ENCODE measurements at places on chromosomes 5 and 9.

DNA sequence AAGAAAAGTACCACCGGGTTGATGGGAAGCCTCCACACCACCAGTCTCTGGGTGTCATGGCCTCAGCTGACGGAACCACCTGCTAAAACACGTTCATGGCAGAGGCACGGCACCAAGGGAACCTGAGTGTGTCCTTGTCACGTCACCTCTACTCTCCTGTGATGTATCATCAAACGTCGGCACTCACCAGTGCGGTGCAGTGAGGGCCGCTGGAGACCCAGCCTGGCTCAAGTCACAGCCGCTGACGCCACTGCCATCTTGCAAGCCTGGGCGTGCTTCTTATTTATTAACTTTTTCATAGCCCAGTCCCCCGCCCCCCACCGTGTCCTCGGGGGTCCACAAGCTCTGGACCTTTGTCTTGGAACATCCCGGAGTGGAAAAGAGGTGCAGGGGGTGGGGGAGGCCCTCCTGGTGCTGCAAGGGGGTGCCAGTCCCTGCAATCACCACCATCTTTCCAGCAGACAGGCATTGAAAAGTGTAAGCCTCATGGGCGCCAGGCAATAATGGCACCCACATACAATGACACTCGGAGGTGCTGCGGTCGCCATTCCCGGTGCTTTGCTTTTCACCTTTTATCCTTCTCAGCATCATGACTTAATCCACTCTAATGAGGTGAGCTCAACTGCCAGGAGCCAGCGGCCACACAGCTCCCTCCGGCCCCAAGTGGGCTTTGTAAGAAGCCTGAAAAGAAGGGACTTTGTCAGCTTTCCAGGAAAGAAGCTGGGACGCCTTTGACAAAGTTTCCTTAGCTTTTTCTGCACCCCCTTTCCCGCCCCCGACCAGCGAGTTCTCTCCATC, 202.3 kb upstream of the IRX1 start:
- no peak for DNase-seq

DNA sequence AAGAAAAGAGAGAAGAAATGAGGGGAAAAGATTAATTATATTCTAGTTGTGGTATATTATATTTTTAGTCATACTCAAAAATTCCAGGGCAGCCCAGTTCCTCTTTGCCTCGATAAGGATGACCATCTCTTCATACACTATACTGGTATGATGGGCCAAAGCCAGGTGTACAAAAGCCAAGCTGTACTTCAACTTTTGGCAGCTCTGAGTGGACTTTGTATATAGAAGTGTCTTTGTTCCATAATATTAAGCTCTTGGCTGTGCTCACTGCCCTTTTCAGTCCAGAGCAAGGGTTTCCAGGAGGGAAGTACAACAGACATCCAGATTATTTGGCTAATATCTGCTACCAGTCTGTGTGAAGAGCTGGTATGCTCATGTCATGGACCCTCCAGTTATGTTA, 934.3 kb upstream of the CDH10 start:
- DNase-seq = no peak

- no peak for DNase-seq
Observed at GRCh38 chr5:93654676-93655075, 71.7 kb downstream of the NR2F1 start.

DNA sequence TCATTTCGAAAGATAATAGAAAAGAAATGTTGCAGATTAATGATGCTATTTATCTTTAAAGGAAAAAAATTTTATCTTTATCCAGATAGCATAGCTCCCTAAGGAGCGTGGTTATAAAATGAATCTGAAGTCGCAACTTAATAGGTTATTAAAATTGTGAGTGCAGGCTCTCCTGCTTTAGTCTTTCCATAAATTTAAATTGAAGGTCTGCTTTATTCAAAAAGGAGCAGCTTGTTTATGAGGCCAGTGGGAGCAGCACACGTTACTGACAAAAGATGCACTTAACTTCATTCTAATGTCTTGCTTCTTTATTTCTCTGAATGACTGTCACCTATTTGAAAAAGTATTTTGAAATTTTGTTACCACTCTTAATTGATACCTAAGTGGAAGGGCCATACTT, 95.0 kb downstream of the ZCCHC7 start:
- no peak for DNase-seq

DNA sequence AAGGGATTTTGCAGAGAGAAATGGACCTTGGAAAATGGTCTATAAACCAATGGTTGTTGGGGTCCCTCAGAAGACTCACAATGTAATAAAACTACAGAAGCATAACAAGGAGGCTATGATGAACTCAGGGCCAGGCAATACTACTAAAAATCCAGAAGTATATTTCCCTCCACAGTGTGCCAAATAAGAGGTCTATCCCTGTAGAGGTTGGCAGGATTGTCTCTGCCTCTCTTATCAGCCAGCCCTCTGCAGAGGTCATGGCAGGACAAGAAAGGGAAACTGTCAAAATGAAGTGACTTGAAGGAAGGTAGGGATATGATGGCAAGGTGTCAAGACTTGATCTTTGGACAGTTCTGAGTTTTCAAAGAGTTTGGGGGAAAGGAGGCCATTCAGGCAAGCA, 115.7 kb upstream of the NR5A1 start:
- no peak for DNase-seq

DNA sequence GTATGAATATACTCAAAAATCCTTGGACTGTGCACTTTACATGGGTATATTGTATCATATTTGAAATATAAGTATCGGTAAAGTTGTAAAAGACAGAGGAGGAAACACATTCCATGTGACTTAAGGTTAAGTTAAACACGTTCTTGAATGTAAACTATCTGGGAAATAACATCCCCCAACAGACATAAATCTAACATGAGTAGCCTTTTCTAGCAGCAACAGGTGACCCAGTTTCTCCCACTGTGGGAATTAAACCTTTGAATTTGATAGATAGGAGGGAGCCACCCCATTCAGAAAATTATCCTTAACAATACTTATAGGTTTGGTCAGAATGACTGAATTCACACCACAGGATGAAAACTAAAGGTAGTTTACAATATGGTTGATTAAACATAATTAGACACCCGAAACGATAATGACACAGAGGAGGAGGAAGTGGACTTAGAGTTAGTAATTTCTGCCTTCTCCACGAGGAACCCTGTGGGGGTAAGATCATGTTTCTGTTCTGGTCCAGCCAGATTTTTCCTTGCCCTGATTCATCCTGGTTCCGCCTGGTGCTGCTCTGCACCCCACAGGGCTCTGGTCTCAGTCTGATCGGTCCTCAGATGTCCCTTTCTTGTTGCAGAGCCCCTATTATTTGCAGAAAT, 84.6 kb upstream of the DNAH5 start:
- DNase-seq = no peak

- DNase-seq = no peak
Observed at GRCh38 chr9:3441197-3441816, 84.5 kb downstream of the RFX3 start.

DNA sequence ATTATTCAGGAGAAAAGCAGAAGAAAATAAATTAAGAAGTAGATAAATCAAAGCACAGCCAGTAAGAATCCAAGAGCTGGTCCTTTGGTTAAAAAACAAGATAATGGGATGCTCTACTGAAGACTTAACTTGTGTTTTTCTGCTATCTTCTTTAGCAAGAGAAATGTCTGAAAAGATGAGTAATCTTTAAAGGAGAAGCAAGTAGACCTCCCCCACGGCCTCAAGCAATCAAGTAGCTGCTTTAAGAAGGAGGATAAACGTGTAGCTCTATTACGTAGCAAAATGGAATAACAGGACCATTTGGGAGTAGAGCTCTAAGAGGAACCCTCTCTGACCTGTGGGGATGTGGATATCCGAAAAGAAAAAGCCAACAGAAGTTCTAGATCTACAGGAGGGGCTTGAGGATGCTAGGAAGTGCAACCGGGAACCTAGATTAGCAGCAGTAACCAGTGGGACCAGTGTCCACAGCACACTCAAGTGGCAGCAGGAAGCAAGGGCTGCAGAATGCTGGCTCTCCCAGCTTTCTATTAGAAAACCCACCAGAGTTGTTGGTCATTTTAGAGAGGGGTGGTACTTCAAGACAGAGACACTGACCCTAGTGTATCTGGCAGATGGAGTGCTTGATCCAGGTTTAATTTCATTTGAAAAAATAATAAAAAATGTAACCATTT, 185.4 kb downstream of the GABBR2 start:
- DNase-seq = no peak

- DNase-seq = no peak
Observed at GRCh38 chr5:422323-423232, 20.4 kb upstream of the EXOC3 start.

DNA sequence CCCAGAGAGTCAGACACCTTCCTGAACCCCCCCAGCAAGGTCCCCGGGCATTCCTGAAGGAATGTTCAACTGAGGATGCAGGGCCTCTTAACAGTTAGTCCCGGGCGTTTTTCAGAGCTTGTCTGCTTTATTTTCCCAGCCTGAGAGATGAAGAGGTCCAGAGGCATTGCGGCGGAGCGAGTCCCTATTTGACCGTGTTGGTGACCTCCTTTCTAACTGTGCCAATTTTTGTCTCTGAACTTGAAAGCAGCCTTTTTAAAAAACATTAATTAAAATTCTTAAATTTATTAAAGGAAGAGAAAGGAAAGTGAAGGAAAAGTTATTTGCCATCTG, 433 bp upstream of the PTAR1 start:
- no peak for DNase-seq

DNA sequence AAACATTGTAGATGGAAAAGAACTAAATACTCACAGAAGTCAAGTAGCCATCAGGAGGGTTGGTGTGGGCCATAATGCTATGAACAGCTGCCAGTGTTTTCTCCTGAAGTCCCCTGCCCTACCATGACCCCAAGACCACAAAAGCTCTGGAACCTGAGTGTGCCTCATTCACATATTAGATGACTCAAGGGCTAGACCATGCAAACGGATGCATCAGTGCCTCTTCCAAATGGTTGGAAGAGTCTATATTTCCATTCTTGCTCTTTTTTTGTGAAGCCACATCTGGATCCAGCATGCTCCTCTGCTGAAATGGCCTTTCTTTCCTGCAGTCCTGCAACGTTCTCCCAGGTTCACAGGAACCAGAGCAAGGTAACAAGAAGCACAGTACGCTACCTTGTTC, 136.6 kb upstream of the EPB41L4A start:
- no peak for DNase-seq

DNA sequence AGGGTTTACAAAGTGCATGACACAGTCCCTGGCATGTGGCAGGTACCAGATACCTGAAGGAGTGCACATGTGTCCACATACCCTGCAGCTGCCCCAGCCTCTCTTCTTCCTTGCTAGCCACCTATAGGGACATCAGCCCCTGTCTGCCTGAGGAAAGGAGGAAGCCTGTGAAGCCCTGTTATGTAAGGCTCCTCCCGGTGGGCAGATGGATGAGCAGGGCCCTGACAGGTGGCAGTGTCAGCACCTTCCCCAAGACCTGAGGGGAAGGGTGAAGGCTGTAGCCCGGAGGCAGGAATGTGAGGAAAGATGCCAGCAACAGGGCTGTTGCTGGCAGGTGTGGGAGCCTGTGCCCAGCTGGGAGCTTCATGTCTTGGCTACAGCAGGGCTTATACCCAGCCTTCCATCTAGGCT, 21.7 kb downstream of the TCF7 start:
- DNase-seq = no peak

DNA sequence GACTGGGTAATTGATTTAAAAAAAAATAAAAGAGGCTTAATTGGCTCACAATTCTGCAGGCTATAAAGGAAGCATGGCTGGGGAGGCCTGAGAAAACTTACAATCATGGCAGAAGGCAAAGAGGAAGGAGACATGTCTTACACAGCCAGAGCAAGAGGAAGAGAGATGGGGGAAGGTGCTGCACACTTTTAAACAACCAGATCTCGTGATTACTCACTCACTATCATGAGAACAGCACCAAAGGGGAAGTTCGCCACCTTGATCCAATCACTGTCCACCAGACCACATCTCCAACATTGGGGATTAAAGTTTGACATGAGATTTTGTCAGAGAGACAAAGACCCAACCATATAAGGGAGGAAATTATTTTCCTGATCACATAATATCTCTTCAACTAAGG, 138.8 kb upstream of the NR4A3 start:
- DNase-seq = no peak

DNA sequence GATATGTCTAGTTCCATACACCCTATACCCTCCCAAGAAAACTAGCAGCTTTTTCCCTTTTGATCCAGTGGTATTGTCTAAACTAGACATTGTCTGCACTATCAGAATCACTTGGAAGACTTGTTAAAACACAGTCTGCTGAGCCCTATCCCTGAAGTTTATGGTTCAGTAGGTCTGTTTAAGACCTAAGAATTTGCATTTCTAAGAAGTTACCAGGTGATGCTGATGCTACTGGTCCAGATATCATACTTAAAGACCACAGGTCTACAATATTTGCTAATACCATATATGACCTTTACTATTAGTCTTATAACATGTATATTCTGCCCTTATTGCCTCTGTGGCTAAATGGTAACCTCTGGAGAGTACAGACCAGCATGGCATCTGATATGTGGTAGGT, 23.3 kb downstream of the SKIC3 start:
- DNase-seq = no peak

- no peak for DNase-seq
Observed at GRCh38 chr5:168552146-168552545, 23.0 kb downstream of the FBLL1 start.

DNA sequence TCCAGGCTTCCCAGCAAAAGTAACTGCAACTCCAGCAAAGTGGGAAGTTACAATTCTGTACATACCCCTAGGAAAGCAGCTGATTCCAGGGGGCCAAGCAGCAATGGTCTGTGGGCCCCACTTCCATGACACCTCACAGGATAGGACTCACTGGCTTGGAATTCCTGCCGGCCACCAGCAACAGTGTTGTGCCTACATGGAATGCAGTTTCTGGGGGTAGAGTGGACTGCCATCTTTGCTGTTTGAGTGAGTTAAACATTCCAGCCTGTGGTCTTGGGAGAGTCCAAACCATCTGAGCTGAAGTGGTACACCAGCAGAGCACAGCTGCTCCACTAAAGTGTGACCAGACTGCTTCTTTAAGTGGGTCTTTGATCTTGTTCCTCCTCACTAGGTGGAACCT, 13.4 kb upstream of the FBN2 start:
- DNase-seq = no peak

DNA sequence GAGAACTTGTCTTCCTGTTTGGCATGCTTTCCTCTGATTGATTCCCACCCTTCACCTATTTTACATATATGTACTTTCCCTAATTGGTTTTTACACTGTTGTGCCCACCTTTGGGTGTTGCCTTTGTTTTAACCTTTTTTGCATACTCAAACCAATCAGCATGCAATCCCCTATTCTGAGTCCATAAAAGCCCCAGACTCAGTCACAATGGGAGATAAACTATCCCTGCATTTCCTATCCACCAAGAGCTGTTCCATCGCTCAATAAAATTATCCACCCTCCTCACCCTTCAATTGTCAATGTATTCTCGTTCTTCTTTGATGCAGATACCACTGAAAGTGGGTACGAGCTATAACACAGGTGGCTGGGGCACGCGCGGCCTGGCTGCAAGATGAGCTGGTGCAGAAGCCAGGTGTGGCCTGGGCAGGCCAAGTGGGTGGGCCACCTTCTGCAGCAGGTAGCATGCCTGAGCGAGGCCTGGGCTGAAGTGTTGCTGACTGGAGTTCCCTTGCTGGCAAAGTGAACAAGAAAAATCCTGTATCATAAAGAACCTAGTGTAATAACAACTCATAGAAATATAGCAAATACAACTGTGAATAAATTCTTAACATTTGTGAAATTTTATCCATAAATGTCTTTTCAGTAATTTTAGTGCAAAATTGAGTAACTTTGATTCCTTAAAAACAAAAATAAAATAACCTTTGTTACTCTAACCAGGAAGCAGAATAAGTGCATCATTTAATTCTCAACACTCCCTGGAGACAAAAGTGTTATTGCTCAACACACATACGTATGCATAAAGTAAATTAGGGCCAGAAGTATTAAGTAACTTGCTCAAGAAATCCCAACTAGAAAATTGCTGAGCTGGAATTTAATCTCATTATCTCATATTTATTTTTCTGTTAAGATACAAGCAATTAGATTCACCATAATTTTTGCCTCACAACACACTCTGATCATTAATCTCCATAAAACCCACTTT, 685.3 kb upstream of the EDIL3 start:
- no peak for DNase-seq

Data from stimulated activated CD8-positive, alpha-beta memory T cell treated with anti-CD3 and anti-CD28 coated beads, Interleukin-4, amount 100 ng/mL, for 1 hour (primary cell).